Left lung (tissue), 14 donors: ENCODE measurements at places on chromosomes 7 and 10. TPM values are rescaled to one million over a fixed set of nuclear protein-coding genes. Genes with fewer than 3 reads are reported as not detected.

PRLHR gene
- total RNA-seq = not detected

AIFM2 gene
- 17.5 TPM for total RNA-seq

ODAD2 gene
- 2.8 TPM for total RNA-seq

CXCL12 gene
- 77.9 TPM for total RNA-seq

MBLAC1 gene
- total RNA-seq = 2.8 TPM

NPC1L1 gene
- not detected for total RNA-seq

NME8 gene
- total RNA-seq = 1.3 TPM

PPP2R2D gene
- 22.7 TPM for total RNA-seq

BRI3 gene
- total RNA-seq = 448 TPM

CUL2 gene
- 36.3 TPM for total RNA-seq

OR2A42 gene
- total RNA-seq = not detected

SPDYE11 gene
- not detected for total RNA-seq

LEP gene
- total RNA-seq = 0.15 TPM

AGFG2 gene
- total RNA-seq = 28.6 TPM

GPR26 gene
- not detected for total RNA-seq

CYP2E1 gene
- 2.2 TPM for total RNA-seq

SEMA3D gene
- total RNA-seq = 5.5 TPM

GPR15LG gene
- not detected for total RNA-seq

LIPK gene
- not detected for total RNA-seq

TMEM196 gene
- total RNA-seq = not detected
